ENCODE measurements at places on chromosomes 6 and 20.

- DNase-seq, result no peak
These were observed 599.8 kb downstream of the COL12A1 start for GRCh38 chr6:74605922-74606581.

- DNase-seq, result no peak
These were observed 15.8 kb downstream of the KCNK15 start for GRCh38 chr20:44761423-44761822.

GRCh38 chr6:63353286-63353630 is 33.5 kb upstream of the LGSN start:
- no peak for DNase-seq

- no peak for DNase-seq
These were observed 50.7 kb upstream of the COL10A1 start for GRCh38 chr6:116176596-116176995.

- no peak for DNase-seq
These were observed 138.6 kb downstream of the BCKDHB start for GRCh38 chr6:80245043-80245442.

GRCh38 chr6:134994431-134994830 is 44.5 kb upstream of the ALDH8A1 start:
- DNase-seq, result no peak

DNA sequence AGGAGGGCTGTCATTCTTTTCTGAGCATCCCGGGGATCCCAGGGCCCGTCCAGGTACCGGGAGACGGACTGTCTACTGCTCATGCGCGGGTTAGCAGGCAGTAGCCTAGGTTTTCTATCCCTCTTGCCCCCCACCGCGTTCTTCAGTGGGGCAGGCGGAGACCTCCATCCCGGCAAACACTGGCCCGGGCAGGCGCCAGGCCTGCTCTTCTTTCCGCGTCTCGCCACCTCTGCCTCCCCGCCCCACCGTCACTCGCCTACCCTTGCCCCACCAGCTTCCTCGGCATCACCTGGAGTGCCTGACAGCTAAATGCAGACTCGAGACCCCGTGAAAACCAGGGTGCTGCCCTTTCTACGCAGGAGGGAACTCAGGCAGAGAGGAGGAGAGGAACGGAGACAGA is 1937.7 kb upstream of the DEFB115 start:
- DNase-seq, result no peak

- DNase-seq, result peak; percentile 63
These were observed 5.5 kb upstream of the ARMC12 start for GRCh38 chr6:35731414-35731735.

- DNase-seq, result no peak
These were observed 30.4 kb upstream of the TRERF1 start for GRCh38 chr6:42482174-42482573.

GRCh38 chr6:169722362-169723199 is 1.7 kb downstream of the PHF10 start:
- no peak for DNase-seq
